ENCODE measurements at places on chromosomes 6 and 20.

DNA sequence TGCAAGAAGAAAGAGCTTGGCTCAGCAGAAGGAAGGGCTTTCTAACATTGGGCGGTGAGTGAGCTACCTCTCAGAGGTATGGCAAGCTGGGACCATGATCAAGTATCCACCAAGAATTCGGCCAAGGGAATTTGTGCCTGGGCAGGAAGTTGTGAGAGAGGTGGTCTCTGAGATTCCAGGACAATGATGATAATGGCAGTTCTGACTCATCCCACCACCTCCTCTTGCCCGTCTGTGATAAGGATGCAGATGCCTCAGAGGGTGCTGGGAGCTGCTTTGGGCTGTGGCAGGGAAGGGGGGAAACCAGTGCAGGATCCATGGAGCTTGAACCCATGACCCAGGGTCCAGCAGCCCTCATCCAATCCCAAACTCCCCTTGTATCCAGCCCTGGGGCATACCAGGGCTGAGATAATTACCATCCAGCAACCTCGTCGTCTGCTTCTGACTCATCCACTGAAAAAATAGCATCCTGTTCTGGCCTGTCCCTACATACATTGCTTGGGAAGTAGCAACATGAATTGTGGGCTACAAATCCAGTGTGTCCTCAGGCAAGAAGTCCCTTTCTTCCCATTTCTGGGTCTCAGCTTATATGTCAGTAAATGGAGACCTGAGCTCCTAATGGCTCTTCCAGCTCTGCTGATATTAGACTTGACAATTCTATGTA, 5.9 kb downstream of the TGM6 start:
- DNase-seq, result no peak

GRCh38 chr6:113901482-113901881, 44.3 kb downstream of the MARCKS start:
- no peak for DNase-seq

GRCh38 chr20:34215711-34216381, 25.4 kb upstream of the ASIP start:
- DNase-seq, result peak; percentile 45

DNA sequence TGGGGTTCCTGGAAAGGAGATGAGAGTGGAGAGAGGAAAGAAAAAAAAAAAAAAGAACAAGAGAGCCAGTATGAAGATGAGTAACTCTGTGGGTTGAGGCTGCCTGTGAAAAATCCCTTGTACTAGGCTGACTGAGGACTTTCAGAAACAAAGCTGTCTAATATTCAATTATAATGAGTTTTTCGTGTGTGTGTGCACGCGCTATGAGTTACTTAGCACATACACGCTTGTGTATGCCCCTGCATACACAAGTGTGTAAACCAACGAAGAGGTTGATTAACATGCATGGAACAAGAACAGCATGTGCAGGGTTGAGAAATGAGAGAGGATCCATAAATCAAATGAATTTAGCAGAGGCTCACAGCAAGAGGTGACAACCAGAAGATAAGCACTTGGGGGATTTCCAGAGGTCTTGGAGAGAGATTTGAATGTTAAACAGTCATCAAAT, 4.8 kb upstream of the RBPJL start:
- DNase-seq, result no peak

DNA sequence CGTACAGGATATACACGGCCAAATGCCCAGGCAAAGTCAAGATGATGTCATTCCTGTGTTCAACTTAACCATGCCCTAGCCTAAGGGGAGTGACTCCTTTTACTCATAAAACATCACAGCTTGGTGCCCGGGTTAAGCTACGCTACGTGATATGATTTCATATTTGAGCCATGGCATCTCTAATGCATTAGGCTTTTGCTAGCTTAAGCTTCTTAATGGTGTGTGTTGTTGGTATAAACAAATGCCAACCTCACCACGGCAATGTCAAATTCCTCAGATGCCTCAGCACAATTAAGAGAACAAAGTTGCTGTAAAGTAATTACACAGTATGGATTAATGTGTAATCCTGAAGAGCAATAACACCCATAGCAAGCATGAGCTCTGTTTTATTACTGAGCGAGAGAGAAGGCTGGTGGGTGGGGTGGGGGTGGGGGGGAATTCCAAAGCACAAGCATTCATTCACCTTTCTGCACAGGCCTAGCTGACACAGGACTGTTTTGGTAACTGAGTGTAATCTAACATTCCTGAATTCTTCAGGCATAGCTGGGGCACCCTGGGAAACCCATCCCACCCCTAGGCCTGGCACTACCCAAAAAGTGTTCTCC, 44.7 kb upstream of the CNKSR3 start:
- no peak for DNase-seq

GRCh38 chr6:53437557-53438202, 88.9 kb upstream of the ELOVL5 start:
- no peak for DNase-seq

DNA sequence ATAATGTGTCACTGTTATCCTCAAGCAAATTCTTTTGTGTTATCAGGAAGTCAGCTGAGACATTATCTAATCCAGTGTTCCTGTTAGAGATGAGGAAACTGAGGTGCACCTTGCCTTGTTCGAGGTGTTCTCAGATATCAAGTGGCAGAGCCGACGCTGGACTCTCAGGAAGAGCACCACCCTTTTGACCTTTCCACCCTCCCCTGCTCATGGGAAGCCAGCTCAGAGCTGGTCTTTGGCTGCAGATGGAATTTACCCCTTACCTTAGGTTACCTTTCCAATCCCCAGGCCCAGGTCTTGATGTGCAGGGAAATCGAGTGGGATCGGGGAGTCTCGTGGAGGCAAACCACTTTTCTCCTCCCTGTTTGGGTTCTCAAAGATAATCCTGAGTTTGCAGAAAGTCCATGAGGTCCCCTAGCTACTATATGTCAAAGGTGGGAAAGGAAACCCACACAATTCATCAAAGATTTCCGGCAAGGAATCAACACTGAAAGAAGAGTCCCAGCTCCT, 62.9 kb upstream of the PIM1 start:
- DNase-seq, result no peak

- DNase-seq, result no peak
Measured at GRCh38 chr6:53834132-53834531, 39.3 kb downstream of the LRRC1 start.

- DNase-seq, result no peak
Measured at GRCh38 chr6:117272032-117272866, 6.9 kb downstream of the VGLL2 start.

DNA sequence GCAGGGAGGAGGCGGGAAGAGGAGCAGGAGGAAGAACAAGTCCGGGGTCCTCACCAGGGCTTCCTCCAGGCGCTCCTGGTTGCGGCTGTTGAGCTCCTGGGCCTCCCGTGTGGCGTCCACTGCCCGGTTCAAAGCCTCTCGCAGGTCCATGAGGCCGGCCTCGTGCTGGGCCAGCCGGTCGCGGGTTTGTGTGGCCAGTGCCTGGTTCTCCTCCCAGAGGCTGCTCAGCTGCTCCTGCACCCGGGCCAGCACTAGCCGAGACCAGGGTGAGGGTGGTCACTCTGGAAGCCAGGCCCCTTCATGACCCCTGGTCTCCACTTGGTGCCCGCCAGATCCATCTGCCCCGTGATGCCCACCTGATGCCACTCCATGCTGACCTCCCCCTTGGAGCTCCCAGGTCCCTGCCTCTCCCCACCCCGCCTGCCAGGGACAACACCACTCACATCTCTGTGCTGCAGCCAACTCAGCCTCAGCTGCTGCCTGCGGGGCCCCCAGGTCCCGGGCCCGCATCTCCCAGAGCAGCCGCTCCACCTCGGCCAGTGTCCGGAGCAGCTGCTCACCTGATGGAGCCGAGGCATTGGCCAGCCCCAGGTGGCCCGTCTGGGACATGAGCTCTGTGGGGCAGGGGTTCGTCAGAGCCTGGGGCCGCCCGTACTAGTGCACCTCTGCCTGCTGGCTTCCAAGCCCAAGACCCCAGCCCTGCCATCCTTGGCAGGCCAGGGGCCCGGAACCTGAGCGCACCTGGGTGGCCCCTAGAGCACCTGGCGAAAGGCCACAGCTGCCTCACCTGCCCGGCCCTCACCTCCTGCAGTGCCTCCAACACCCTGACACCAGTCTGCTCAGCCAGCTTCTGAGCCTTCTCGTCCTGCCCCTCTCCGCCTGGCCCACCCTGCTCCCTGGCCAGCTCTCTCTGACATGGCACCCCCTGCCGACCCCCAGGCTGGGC, 15.9 kb downstream of the ADRM1 start:
- no peak for DNase-seq

DNA sequence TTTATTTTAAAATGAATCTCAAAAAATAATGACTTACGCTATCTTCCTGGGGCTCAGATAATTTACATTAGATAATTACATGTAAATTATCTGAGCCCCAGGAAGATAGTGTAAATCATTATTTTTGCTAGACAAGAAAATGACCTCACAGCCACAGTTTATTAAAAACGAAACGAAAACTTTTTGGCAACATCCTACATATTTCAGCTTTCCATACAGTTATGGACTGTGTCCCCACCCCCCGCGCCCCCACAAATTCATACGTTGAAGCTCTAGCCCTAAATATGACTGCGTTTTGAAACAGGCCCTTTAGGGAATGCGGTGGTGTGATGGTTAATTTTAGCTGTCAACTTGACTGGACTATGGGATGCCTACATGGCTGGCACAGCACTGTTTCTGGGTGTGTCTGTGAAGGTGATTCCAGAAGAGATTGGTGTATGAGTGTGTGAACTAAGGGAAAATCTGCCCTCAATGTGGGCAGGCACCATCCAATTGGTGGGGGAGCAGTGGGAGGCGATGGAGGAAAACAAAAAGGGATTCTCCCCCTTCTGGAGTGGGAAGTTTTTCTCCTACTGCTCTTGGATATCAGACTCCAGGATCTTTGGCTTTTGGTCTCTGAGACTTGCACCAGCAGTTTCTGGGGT, 52.6 kb downstream of the TRPC4AP start:
- no peak for DNase-seq

DNA sequence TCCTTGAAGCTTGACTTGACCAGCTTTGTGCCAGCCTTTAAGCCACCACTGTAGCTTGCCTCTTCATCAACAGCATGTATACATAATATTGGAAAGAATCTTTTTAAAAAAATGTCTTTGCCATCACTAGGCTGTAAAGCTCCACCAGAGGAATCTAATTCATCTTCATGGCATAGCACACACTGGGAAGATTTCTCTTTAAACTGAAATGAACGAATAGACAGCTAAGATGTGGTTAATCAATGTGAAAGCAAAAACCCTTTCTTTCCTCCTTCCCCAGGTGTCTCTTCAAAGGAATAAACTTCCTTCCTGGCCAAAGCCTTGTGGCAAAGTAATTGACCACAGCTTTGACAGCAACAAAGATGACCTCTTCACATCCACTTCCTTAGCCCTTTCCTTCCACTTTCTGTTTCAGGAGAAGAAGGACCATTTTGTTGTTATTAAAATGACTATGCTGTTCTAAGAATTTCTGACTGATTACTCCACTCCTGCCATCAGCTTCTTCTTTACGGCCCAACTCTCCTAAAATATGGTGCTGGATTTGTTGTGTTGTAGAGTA, 428.7 kb upstream of the SOX4 start:
- no peak for DNase-seq

DNA sequence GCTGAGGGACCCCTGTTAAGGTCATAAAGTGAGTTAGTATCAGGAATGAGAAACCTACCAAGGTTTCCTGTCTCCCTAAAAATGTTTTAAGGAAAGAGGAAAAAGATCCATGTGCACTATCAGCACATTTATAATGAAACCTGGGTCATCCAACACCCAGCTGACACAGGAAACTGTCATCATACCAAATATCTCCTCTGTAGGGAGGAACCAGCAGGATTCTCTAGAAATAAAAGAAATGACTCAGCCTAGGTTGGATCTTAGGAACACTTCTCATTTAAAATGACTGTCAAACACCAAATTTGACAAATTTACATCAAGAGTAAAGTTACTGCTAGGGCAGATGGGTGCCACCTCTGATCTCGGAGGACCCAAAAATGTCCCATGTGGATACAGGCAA, 21.7 kb downstream of the GFOD1 start:
- DNase-seq, result no peak

- no peak for DNase-seq
Measured at GRCh38 chr6:6525933-6526332, 62.6 kb upstream of the LY86 start.

GRCh38 chr6:163347021-163347446, 67.5 kb upstream of the QKI start:
- DNase-seq, result no peak

- DNase-seq, result no peak
Measured at GRCh38 chr6:119166024-119166784, 87.7 kb upstream of the FAM184A start.

DNA sequence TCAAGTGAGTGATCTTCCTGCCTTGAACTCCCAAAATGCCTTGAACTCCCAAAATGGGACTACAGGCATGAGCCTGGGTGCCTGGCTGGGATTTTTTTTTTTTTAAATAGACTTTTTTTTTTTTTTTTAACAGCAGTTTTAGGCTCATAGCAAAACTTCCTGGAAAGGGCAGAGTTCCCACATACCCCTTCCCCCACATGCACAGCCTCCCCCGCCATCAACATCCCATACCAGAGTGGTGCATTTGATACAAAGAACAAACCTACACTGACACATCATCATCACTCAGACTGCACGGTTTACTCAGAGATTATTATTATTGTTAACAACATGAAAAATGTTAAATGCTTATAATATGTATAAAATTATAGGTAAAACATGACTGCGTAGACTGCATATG, 26.0 kb downstream of the UQCC1 start:
- DNase-seq, result no peak

GRCh38 chr20:46558511-46558959, 8.1 kb upstream of the OCSTAMP start:
- peak; percentile 2 for DNase-seq

DNA sequence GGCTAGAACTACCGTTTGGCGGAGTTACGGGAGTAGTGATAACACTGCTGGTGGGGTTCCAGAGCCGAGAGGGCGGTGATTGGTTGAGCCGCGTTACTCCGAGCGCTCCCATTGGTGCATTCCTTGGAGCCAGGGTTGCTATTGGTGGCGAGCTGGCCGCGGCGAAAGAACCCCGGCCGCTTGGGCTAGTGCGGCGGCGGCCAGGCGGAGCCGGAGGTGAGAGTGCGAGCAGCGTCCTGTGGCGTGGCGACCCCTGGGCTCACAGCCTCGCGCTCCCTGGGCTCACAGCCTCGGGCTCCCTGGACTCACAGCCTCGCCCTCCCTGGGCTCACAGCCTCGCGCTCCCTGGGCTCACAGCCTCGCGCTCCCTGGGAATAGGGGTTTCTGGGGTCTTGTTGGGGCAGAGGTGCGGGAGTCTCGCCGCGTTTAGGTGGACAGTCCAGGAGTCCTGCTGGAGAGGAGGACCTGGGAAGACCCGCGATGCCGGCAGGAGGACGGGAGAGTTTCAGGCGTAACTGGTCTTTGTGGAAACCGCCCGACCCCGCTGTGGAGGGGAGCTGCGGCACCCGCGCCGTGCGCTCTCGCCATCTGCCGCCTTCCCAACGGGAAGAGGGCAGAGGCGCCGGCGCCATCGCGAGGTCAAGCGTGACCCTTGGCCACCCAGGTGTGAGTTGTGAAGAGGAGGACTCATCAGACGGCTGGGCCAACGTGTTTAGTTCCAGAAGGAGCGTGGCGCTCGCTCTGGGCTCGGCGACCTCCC, 12.2 kb downstream of the PRDM13 start:
- no peak for DNase-seq

DNA sequence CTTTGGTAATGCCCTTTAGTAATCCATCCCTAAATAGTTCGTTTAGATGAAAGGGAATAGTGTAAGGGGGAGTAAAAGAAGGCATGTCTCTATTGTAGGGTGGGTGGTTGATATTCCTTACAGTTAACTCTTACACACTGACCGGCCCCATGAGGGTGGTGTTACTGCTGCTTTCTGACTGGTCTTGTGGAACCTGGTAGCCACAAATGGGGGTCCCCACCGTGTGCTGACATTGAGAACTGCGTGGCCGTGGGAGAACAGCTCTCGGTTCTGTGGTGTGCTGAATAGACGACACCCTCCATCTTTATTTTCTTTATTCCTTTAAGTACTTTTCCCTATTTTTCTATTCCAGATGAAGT, 19.3 kb downstream of the MRAP2 start:
- DNase-seq, result no peak

Data from NCI-H2107 (cell line).